ENCODE measurements at places on chromosomes 7 and 10. TPM values are rescaled to one million over a fixed set of nuclear protein-coding genes. Genes with fewer than 3 reads are reported as not detected.

DNA sequence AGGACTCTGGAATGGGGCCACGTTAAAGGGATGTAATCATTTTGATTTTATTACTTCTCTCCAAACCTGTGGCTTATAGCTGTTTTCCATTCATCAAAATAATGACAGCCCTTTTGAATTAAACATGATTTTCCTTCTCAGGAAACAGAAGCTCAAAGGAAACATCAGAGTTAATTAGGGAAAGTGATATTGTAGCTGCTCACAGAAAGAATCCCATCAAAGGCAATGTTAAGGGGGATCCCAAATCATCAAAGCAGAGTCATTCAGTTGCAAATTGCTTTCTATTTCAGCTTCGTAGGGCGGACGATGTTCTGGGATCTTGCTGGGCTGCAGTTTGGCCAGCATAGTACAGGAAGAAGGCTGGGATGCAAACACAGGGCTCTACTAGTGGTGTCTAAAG, 563.2 kb downstream of the CCSER2 start:
- no peak for DNase-seq
- no peak overlapping the region for H3K27ac ChIP-seq
- H3K36me3 ChIP-seq, result no peaks in the 10 kb centered on the region
- H3K4me3 ChIP-seq, result no peak overlapping the region
- no peaks in the 10 kb centered on the region for H3K27me3 ChIP-seq
- no peaks in the 10 kb centered on the region for H3K4me1 ChIP-seq

GRCh38 chr7:130127821-130128317, 57.5 kb downstream of the KLHDC10 start:
- DNase-seq, result no peak
- H3K27me3 ChIP-seq, result no peaks in the 10 kb centered on the region
- no peaks in the 10 kb centered on the region for H3K4me1 ChIP-seq
- peaks cover 59% of the 10 kb centered on the region for H3K36me3 ChIP-seq
- no peak overlapping the region for H3K4me3 ChIP-seq

- H3K4me3 ChIP-seq, result no peak overlapping the region
- H3K4me1 ChIP-seq, result no peaks in the 10 kb centered on the region
- H3K27me3 ChIP-seq, result peaks cover 2% of the 10 kb centered on the region
- H3K36me3 ChIP-seq, result no peaks in the 10 kb centered on the region
- no peak overlapping the region for H3K27ac ChIP-seq
Observed at GRCh38 chr10:13238271-13239077, 4.3 kb upstream of the UCMA start.

DNA sequence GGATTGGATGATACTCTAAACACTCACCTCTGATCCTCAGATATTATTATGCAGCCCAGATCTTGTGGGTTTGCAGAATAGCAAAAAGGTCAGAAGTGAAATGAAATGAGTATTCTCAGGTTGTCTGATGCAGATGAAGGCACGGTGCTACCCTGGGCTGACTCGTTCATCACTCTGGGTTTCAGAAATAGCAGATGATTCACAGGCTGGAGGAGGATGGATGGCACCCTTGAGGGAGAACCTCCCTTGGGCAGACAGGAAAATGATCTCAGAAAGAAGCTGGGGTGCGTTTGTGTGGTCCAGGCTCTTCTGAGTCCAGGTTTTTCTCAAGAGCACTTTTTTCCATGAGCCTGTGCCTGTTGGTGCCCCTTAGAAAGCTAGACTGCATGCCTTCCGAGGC, 515.8 kb upstream of the MKI67 start:
- H3K4me1 ChIP-seq, result no peaks in the 10 kb centered on the region
- H3K27ac ChIP-seq, result no peak overlapping the region
- H3K36me3 ChIP-seq, result no peaks in the 10 kb centered on the region
- no peak overlapping the region for H3K4me3 ChIP-seq
- no peak for DNase-seq
- H3K27me3 ChIP-seq, result no peaks in the 10 kb centered on the region

GRCh38 chr7:151410405-151411390, 860 bp upstream of the WDR86 start:
- no peak overlapping the region for H3K4me3 ChIP-seq
- no peaks in the 10 kb centered on the region for H3K36me3 ChIP-seq
- H3K27me3 ChIP-seq, result peaks cover 64% of the 10 kb centered on the region
- DNase-seq, result no peak

- H3K4me3 ChIP-seq, result peak overlapping the region; percentile 32
- H3K27ac ChIP-seq, result no peak overlapping the region
Observed at GRCh38 chr7:17402628-17403278, 104.3 kb downstream of the AHR start.

DNA sequence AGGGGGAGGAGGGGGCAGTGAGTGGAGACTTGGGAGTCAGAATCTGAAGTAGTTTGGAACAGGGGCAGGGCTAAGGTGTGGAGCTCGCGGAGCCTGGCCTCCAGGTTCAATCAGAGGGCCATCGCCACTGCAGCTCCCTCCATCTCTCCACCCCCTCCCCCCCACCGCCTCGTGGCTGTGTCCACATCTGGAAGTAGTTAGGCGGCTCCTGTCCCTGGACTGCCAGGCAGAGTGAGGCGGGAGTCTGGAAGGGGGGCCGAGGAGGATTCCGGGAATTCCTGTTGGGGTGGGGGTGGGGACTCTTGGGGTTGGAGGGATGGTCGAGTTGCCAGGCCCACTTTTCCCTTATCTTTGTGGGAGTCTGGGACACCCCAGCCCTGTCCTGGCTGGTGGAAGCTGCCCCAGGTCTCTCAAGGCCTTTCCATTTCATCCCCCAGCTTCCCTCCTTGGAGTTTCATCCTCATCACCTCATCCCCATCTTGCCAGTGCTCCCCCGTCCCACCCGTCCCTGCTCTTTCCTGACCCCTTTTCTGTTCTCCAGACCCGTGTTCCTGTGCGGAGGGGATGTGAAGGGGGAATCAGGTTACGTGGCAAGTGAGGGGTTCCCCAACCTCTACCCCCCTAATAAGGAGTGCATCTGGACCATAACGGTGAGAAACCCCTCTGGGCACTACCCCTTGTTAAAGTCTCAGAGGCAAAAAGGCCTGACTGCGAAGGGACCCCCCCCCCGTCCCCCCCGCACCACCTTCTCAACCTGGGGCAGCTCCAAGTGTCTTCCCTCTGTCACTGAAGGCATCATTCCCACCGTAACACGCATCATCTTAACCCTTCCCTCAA, 944 bp downstream of the PCOLCE start:
- H3K4me1 ChIP-seq, result peaks cover 25% of the 10 kb centered on the region
- H3K4me3 ChIP-seq, result no peak overlapping the region
- no peak for DNase-seq
- no peaks in the 10 kb centered on the region for H3K27me3 ChIP-seq
- no peak overlapping the region for H3K27ac ChIP-seq

GRCh38 chr10:30902621-30903396, 128.9 kb downstream of the ZNF438 start:
- no peak overlapping the region for H3K27ac ChIP-seq
- peaks cover 1% of the 10 kb centered on the region for H3K36me3 ChIP-seq
- DNase-seq, result no peak
- no peaks in the 10 kb centered on the region for H3K27me3 ChIP-seq
- no peak overlapping the region for H3K4me3 ChIP-seq

DNA sequence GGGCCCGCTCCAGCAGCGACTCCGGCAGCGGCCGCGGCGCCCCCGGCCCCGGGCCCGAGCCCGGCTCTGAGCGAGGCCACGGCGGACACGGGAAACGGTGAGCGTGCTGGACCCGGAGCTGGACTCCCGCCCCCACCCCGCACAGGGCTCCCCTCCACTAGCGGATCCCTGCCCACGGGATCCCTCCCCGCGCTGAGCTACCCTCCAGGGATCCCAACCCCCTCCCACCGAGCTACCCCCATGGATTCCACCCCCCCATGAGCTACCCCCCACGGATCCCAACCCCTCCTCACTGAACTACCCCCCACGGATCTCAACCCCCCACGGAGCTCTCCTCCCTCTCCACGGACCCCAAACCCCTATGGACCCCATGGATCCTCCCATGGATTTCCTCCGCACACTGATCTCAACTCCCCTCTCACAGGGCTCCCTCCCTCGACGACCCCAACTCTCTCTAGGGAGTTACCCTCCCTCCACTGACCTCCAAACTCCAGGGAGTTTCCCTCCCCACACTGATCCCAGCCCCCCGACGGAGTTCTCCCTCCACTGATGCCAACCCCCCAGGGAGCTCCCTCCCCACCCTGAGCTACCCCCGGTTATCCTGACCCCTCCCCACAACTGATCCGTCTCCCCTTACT, 20.6 kb upstream of the HSPB1 start:
- H3K4me1 ChIP-seq, result peaks cover 19% of the 10 kb centered on the region
- H3K27ac ChIP-seq, result no peak overlapping the region
- H3K27me3 ChIP-seq, result no peaks in the 10 kb centered on the region
- peak overlapping the region; percentile 34 for H3K4me3 ChIP-seq
- no peak for DNase-seq

DNA sequence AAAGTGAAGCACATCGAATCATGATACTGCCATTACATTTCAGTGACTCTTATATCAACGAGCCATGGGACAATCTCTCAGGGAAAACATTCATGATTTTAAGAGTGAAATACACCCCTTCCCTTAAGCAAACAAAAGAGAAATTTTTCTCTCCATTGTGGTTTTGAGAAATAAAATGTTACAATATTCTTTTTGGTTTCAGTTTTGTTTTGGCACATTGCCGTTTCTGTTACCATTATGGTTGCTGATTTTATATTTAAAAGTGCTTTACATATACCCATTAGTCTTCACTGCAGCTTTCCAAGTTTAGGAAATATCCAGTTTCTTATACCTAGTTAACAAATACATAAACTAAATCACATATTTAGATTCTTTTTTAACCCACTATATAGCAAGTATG, 126.8 kb upstream of the SEM1 start:
- no peak overlapping the region for H3K27ac ChIP-seq
- no peak overlapping the region for H3K4me3 ChIP-seq
- DNase-seq, result no peak
- no peaks in the 10 kb centered on the region for H3K27me3 ChIP-seq

GRCh38 chr7:47497367-47498096, 84.4 kb downstream of the TNS3 start:
- H3K27me3 ChIP-seq, result no peaks in the 10 kb centered on the region
- peaks cover 2% of the 10 kb centered on the region for H3K36me3 ChIP-seq
- H3K4me1 ChIP-seq, result peaks cover 42% of the 10 kb centered on the region
- H3K27ac ChIP-seq, result peak overlapping the region; percentile 75
- H3K4me3 ChIP-seq, result no peak overlapping the region

DNA sequence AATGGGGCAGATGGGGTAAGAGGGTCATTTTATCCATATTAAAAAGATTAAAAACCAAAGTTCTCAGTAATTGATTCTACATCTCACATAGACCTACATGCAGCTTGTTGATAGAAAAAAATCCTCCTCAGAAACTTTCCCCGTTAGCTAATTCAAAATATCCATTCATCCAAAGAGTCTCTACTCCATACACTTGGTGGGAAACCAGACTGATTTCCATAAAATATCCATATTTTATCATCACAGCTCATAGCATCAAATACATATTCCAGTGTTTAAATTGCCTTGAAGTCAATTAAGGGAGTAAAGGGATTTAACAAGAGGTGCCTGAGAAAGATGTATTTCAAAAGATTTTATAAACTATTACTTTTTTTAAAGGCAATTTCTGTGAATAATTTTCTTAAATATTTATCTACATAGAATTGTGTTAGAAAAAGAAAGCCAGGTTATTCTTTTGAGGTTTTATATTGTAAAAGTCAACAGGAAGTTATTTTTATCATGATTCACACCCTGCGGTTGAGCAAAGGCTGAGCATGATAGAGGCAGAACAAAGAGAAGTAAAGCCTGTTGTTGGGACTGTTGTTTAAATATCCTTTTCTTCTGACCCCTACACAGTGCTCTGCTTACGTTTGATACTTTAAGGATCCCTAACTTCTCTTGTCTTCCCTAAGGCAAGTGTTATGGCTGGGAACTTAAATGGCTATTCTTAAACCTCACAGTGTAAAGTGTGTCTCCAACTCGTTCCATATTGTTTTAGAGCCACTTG, 266.7 kb downstream of the PRKG1 start:
- no peak for DNase-seq
- no peaks in the 10 kb centered on the region for H3K36me3 ChIP-seq
- no peaks in the 10 kb centered on the region for H3K27me3 ChIP-seq
- no peak overlapping the region for H3K27ac ChIP-seq

DNA sequence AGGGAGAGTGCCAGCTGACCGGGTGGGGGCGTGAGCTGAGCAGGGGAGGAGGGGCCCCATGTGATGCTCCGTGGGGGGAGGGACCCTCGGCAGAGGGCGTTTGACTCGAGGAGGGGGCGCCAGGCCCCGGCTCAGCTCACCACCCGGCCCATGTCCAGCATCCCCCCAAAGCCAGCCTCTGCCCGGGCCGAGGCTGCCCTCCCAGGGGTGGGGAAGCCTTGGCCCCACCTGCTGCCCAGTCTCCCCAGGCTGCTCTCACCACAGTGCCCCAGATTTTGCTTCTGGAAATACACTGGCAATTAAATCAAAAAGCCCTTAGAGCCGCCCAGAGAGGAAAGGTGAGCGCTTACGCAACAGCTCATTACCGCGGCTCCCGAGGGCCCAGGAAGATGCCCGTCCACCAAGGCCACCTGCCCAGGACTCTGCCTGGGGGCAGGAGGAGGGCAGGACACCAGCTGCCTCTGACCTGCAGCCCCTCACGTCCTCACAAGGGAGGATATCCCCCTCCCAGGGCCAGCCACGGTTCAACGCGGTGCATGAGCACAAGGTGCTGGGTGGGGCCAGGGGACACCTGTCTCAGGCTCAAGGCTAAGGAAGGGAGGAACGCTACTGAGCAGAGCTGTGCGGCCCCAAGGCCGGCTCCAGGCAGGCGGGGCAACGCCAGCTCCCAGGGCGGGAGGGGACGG, 70.0 kb upstream of the INPP5A start:
- H3K4me3 ChIP-seq, result no peak overlapping the region
- H3K27ac ChIP-seq, result no peak overlapping the region
- H3K4me1 ChIP-seq, result no peaks in the 10 kb centered on the region
- H3K27me3 ChIP-seq, result peaks cover 4% of the 10 kb centered on the region

- DNase-seq, result no peak
- no peaks in the 10 kb centered on the region for H3K36me3 ChIP-seq
- H3K4me1 ChIP-seq, result peaks cover 4% of the 10 kb centered on the region
- no peak overlapping the region for H3K4me3 ChIP-seq
- no peaks in the 10 kb centered on the region for H3K27me3 ChIP-seq
Observed at GRCh38 chr7:26390016-26390415, 98.4 kb downstream of the SNX10 start.

GRCh38 chr10:25531457-25532061, 356.8 kb downstream of the GPR158 start:
- H3K36me3 ChIP-seq, result no peaks in the 10 kb centered on the region
- DNase-seq, result no peak
- no peaks in the 10 kb centered on the region for H3K4me1 ChIP-seq
- no peak overlapping the region for H3K4me3 ChIP-seq
- H3K27me3 ChIP-seq, result no peaks in the 10 kb centered on the region
- H3K27ac ChIP-seq, result no peak overlapping the region

CFTR gene
- not detected for total RNA-seq

ACTR3C gene
- total RNA-seq, result 20.7 TPM

PITX3 gene
- total RNA-seq, result not detected

SLC26A5 gene
- total RNA-seq, result not detected

GRM8 gene
- not detected for total RNA-seq

VGF gene
- 0.17 TPM for total RNA-seq

TFEC gene
- 33.1 TPM for total RNA-seq

TAS2R5 gene
- 3.6 TPM for total RNA-seq

GPAM gene
- 8.2 TPM for total RNA-seq

BMPER gene
- total RNA-seq, result not detected
